ENCODE measurements at places on chromosomes 1 and 21.

DNA sequence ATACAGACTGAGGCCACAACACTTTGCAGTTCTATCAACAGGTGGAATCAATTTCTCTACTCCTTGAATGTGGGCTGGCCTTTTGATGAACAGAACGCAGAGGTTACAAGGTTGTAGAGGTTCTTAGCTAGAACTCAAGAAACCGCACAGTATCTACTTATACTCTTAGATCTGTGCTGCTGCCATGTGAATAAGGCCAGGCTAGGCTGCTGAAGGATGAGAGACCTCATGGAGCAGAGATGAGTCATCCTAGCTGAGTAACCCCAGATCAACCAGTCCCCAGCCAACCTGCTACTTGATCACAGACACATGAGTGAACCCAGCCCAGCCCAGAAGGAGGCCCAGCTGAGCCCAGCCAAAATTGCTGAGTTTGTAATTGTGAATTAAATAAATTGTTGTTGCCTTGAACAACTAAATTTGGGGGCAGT lies 35.3 kb upstream of the BCAR3 start:
- no peaks in the 10 kb centered on the region for H3K36me3 ChIP-seq
- H3K4me1 ChIP-seq: peaks cover 12% of the 10 kb centered on the region
- DNase-seq: no peak

DNA sequence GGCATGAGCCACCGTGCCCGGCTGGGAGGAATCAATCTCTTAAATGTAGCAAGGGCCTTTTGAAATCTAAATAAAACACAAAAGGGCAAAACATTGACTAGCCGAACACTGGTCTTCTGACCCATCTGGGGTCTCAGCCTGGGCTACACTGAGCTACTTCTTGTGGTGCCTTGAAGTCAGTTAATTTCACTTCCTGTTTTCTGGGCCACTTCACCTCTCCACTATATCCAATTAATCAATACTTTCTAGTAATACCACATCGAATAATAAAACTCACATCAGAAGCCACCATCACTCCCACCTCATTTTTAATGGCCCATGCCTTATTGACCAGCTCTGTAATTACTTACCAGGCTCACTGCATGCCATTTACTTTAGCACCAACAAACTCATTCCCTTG lies 138.0 kb upstream of the SAMSN1 start:
- H3K36me3 ChIP-seq: no peaks in the 10 kb centered on the region
- no peak overlapping the region for H3K4me3 ChIP-seq
- H3K4me1 ChIP-seq: no peaks in the 10 kb centered on the region
- DNase-seq: no peak

- H3K27me3 ChIP-seq: no peaks in the 10 kb centered on the region
- H3K4me1 ChIP-seq: peaks cover 23% of the 10 kb centered on the region
- DNase-seq: no peak
- H3K4me3 ChIP-seq: no peak overlapping the region
- no peak overlapping the region for H3K27ac ChIP-seq
Measured at GRCh38 chr1:218828125-218828650, 345.5 kb upstream of the LYPLAL1 start.

- no peak for DNase-seq
- H3K4me1 ChIP-seq: no peaks in the 10 kb centered on the region
- H3K27me3 ChIP-seq: no peaks in the 10 kb centered on the region
- H3K36me3 ChIP-seq: no peaks in the 10 kb centered on the region
- H3K4me3 ChIP-seq: no peak overlapping the region
Measured at GRCh38 chr21:26888256-26888655, 43.0 kb upstream of the ADAMTS1 start.

GRCh38 chr1:115680730-115681111 lies 39.0 kb downstream of the VANGL1 start:
- H3K36me3 ChIP-seq: peaks cover 13% of the 10 kb centered on the region
- H3K4me1 ChIP-seq: no peaks in the 10 kb centered on the region
- no peaks in the 10 kb centered on the region for H3K27me3 ChIP-seq
- no peak overlapping the region for H3K4me3 ChIP-seq

DNA sequence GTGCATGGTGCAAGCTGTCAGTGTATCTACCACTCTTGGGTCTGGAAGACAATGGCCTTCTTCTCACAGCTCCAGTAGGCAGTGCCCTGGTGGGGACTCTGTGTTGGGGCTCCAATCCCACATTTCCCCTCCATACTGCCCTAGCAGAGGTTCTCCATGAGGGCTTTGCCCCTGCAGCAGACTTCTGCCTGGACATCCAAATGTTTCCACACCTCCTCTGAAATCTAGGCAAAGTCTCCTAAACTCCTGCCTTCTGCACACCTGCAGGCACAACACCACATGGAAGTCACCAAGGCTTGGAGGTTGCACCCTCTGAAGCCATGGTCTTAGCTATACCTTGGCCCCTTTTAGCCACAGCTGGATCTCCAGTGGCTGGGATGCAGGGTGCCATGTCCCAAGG lies 31.8 kb upstream of the CITED4 start:
- H3K27me3 ChIP-seq: no peaks in the 10 kb centered on the region
- no peak overlapping the region for H3K4me3 ChIP-seq
- DNase-seq: no peak
- peaks cover 17% of the 10 kb centered on the region for H3K4me1 ChIP-seq

GRCh38 chr1:54767526-54767925 lies 3.2 kb upstream of the PARS2 start:
- no peak overlapping the region for H3K27ac ChIP-seq
- H3K36me3 ChIP-seq: no peaks in the 10 kb centered on the region
- no peak for DNase-seq
- H3K27me3 ChIP-seq: no peaks in the 10 kb centered on the region

DNA sequence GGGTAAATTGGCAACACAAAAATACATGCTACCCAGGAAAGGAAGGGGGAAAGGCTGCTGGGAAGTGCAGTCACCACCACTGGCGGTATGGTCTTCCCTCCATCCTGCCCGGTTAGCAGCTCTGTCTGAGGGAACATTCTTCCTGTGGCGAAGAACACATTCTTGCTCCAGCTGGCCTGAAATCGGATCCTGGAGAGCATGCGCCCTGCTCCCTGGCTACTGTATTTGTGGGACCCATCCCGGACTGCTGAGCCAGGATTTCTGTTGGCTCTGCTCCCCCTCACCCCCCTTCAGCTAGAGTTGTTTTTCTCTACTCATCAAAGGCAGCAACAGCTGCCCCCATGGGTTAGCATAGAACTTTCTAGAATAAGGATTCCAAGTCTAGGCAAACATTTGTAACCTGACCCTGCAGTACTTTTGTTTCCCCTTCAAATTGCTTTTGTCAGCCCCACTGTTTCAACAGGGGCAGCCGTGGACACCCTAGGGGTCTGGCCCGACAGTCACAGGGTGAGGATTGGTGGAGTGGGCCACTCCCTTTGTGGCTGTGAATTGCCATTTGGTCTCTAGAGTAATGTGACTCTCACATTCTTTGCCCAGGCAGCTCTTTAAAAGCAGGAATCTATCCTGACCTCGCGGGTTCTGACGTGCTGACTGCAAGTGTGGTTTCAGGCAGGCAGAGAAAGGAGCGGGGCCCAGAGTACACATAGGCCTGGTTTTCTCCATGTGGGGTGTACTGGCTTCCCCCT lies 157.7 kb downstream of the TOMM20 start:
- no peaks in the 10 kb centered on the region for H3K27me3 ChIP-seq
- no peaks in the 10 kb centered on the region for H3K36me3 ChIP-seq
- peak overlapping the region; percentile 79 for H3K27ac ChIP-seq

GRCh38 chr1:223222377-223222776 lies 79.3 kb upstream of the TLR5 start:
- no peaks in the 10 kb centered on the region for H3K4me1 ChIP-seq
- H3K27me3 ChIP-seq: no peaks in the 10 kb centered on the region
- no peak overlapping the region for H3K27ac ChIP-seq
- H3K4me3 ChIP-seq: no peak overlapping the region
- DNase-seq: no peak

- no peaks in the 10 kb centered on the region for H3K4me1 ChIP-seq
- H3K27ac ChIP-seq: no peak overlapping the region
- no peak for DNase-seq
- no peaks in the 10 kb centered on the region for H3K36me3 ChIP-seq
- no peak overlapping the region for H3K4me3 ChIP-seq
- no peaks in the 10 kb centered on the region for H3K27me3 ChIP-seq
Measured at GRCh38 chr21:15566703-15567102, 163.1 kb upstream of the USP25 start.

DNA sequence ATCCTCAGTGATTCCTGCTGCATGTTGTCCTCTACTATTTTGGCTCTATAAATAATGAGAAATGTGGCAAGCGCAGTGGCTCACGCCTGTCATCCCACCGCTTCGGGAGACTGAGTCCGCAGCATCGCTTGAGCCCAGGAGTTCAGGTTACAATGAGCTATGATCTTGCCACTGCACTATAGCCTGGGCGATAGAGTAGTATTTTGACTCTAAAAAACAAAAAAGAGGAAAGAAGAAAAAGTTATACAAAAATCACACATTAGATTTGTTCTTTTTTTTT lies 756 bp upstream of the SLC25A44 start:
- no peak for DNase-seq
- H3K4me1 ChIP-seq: peaks cover 13% of the 10 kb centered on the region
- H3K27me3 ChIP-seq: no peaks in the 10 kb centered on the region
- peak overlapping the region; percentile 75 for H3K4me3 ChIP-seq

DNA sequence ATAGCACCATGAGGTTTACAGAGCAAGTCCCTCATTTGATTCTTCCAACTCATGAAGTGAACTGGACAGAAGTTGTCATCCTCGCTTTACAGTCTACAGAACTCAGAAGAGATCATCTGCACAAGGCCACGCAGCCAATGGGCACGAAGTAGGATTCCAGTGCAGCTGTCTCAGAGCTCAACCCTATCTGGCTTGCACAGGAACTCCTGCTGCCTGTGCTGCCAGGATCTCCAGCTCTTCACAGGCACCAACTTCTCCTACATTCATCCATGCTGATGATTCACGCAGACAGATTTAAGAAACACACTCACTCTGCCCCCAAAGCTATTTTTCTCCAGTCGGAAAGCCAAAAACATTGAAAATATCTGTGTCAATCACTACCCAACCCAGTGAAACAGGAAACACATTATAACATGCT lies 157.0 kb downstream of the RERE start:
- peaks cover 65% of the 10 kb centered on the region for H3K4me1 ChIP-seq
- peak; percentile 82 for DNase-seq
- no peak overlapping the region for H3K4me3 ChIP-seq
- no peaks in the 10 kb centered on the region for H3K36me3 ChIP-seq
- H3K27ac ChIP-seq: peak overlapping the region; percentile 56

DNA sequence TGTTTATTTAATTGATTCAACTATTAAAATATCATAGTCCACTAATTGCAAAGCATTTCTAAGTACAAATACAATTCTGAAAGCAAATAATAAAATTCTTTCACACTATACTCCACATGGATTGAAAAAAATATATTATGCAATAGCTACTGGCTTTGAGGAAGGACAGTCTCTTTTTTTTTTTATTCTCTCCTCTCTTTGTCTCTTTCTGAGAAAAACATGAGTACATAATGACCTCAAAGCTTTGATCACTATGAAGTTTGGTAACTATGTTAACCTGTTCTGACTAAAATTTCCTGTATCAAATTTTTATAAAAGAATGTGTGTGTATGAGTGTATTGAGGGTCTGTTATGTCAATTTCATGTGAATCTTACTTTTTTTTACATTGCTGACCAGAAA lies 96.2 kb downstream of the RGS2 start:
- H3K36me3 ChIP-seq: no peaks in the 10 kb centered on the region
- no peak overlapping the region for H3K4me3 ChIP-seq
- H3K27ac ChIP-seq: peak overlapping the region; percentile 71
- H3K4me1 ChIP-seq: no peaks in the 10 kb centered on the region

DNA sequence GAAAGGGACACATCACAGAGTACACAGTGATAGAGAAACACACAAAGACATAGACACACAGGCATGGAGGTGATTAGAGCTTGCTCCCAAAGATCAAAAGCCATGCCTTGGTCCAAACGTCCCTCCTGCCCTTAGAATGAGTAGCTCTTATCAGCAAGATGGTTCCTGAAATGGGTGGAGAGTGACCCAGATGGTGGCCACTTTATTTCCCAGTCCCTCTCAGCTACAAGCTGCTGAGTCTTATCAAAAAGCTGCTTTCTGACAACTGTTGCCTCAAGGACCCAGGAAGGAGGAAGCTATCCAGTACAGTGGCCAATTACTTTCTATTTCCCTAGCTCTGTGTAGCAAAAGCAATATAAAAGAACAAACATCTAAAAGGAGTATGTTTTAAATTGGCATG lies 7.7 kb upstream of the CLCA1 start:
- no peak overlapping the region for H3K4me3 ChIP-seq
- H3K27me3 ChIP-seq: no peaks in the 10 kb centered on the region
- no peak for DNase-seq
- H3K27ac ChIP-seq: no peak overlapping the region

DNA sequence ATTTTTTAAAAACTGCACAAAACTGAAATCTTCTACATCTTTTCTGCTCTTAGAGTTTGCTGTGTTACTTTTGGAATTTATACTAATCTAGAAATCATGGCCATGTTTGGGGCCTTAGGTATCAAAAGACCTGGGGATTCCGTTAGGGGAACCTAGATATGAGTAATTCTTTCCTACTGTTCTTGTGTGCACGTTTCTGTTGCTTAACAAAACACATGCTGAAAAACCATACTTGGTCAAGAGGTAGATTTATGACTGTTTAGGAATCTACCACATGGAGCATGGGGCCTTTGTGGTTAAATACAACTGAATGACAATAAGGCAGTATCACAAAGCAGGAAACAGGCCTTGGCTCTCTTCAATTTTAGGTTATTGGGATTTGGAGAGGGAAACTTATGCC lies 291.9 kb upstream of the USP25 start:
- H3K4me1 ChIP-seq: peaks cover 18% of the 10 kb centered on the region
- no peaks in the 10 kb centered on the region for H3K36me3 ChIP-seq
- no peak for DNase-seq
- no peak overlapping the region for H3K4me3 ChIP-seq

GRCh38 chr1:238029126-238029525 lies 138.4 kb upstream of the ZP4 start:
- no peak overlapping the region for H3K27ac ChIP-seq
- no peak for DNase-seq
- H3K4me3 ChIP-seq: no peak overlapping the region
- H3K27me3 ChIP-seq: no peaks in the 10 kb centered on the region

- no peaks in the 10 kb centered on the region for H3K36me3 ChIP-seq
- H3K27ac ChIP-seq: peak overlapping the region; percentile 67
- H3K4me3 ChIP-seq: no peak overlapping the region
- DNase-seq: no peak
- H3K27me3 ChIP-seq: no peaks in the 10 kb centered on the region
- H3K4me1 ChIP-seq: peaks cover 24% of the 10 kb centered on the region
Measured at GRCh38 chr1:234760303-234760723, 150.3 kb upstream of the IRF2BP2 start.

- no peak for DNase-seq
- no peaks in the 10 kb centered on the region for H3K4me1 ChIP-seq
- H3K27ac ChIP-seq: no peak overlapping the region
- no peaks in the 10 kb centered on the region for H3K27me3 ChIP-seq
- H3K36me3 ChIP-seq: no peaks in the 10 kb centered on the region
Measured at GRCh38 chr1:178565586-178565985, 52.7 kb downstream of the TEX35 start.

GRCh38 chr1:206706806-206707366 lies 22.2 kb downstream of the MAPKAPK2 start:
- no peak overlapping the region for H3K4me3 ChIP-seq
- no peaks in the 10 kb centered on the region for H3K36me3 ChIP-seq
- no peaks in the 10 kb centered on the region for H3K27me3 ChIP-seq

Measured in sigmoid colon (tissue), 7 donors.